Right ventricle myocardium superior (tissue), 1 donor: ENCODE measurements at places on chromosomes 3 and 15.

GRCh38 chr15:91374336-91374735, 274.3 kb downstream of the SV2B start:
- DNase-seq, result no peak

DNA sequence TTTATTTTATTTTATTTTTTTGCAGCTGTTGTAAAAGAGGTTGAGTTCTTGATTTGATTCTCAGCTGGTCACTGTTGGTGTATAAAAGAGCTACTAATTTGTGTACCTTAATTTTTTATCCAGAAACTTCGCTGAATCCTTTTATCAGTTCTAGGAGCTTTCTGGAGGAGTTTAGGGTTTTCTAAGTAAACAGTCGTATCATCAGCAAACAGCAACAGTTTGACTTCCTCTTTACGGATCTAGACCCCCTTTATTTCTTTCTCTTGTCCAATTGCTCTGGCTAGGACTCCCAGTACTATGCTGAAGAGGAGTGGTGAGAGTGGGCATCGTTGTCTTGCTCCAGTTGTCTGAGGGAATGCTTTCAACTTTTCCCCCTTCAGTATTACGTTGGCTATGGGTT, 165.8 kb upstream of the KCNMB2 start:
- DNase-seq, result no peak

- DNase-seq, result no peak
Measured at GRCh38 chr15:99226802-99227201, 22.6 kb downstream of the TTC23 start.

DNA sequence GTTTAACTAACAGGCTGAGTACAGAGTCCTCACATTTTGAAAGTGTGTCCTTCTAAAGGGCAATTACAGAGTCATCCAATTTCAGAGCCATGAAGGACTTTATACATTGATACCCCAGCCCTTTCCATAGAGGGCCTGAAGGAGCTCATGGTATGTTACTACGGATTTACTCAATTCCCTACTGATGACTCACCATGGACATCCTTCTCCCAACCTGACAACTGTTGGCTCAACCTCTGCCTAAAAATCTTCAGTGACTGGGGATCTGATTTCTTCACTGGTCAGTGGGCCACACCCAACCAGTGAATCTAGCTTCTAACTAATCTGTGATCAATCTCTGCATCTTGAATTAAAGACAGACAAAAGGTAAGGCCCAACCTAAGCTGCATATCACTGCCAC, 963.4 kb upstream of the CFAP20DC start:
- DNase-seq, result no peak

- DNase-seq, result no peak
Measured at GRCh38 chr3:186385856-186386602, 24.0 kb upstream of the DGKG start.

GRCh38 chr3:117016378-117016777, 306.8 kb downstream of the TUSC7 start:
- no peak for DNase-seq

DNA sequence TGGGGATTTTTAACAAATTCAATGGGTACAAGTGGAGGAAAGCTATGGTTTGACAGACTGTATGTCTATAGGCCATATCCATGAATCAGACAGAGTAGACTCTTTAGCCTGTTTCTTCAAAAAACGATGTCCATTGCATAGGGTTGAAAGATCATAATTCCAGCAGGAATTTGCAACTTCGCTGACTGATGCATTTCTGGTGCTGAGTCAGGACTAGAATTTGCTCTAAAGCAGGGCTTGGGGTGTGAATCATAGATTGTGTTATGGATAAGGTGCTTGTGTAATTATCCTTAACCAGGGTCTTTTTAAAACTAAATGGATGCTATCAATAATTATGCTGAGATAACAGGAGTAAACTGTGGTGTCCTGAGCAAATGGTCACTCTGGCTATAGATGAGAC, 200.4 kb upstream of the TBC1D5 start:
- DNase-seq, result no peak

DNA sequence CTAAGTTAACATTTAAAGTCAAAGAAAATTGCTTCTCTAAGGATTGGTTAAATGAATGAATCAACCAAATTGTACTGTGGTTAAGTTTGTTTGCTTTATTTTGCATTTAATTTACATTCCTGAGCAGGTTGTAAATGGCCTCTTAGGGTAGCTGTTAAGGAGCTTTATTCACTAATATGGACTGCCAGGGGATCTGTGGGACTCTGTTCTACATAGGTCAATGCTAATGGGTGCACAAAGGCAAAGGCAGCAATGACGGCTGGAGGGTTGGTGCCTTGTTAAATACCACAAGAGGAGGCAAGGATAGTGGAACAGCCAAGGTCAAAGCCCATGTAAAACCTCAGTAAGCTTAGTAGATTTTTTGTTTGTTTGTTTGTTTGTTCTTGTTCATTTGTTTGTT, 89.3 kb upstream of the P2RY1 start:
- DNase-seq, result no peak

DNA sequence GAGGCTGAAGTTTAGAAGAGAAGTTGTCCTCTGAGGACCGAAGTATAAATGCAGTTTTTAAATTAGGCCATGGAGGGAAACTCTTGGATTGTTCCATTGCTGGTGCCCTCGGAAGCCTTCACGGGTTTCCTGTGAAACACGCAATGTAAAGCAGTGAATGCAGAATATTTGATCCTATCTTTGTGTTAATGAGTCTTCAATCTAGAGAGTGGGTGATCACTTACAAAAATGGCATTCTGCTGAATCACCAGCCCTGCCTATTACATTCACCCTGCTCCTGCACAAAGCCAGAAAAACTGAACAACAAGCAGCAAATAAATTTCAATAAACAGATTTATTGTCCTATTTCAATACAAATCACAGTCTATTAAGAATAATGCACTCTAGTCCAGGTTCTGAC, 1063.9 kb downstream of the FHIT start:
- DNase-seq, result no peak

GRCh38 chr3:189622629-189623028, 8.6 kb upstream of the TP63 start:
- no peak for DNase-seq

DNA sequence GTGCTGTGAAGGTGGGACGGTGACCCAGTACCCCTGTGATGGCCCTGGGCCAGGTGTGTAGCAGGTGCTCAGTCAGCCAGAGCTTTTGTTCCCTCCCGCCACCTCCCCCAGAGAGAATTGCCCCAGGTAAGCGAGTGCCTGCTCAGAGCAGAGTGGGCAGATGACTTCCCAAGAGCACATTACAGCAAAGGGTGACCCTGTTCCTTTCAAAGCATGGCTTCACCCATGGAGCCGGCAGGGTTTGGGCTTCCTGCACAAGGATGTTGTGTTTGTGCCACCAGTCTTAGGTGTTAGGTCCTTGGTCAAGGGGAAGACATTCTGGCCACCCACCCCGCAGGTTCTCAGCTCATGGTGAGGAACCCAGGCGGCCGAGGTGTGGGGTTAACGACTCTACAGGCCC, 30.7 kb downstream of the SLC6A6 start:
- DNase-seq, result no peak

DNA sequence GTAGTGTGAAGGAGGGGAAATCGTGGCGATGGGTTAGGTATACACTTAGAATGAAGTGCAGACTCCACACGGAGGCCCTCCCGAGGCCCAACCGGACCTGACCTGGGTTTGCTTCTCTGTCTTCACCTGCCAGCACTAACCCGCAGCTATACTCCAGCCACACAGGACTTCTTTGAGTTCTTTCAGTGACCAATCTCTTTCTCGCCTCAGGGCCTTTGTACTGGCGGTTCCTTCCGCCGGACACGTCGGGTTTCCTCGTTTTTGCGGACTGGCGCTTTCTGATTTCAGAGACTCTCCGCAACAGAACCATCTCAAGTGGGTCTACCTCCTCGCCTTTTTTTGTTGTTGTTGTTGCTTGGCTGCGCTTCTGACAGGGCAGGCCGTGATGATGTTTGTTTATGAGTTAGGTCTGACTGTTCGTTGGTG, at the start of gene NEIL1:
NEIL1 (plus strand) TSS at position 244 of the 426 bp plus-strand sequence. CDS start 1,867 bp downstream, outside the sequence.
- DNase-seq, result no peak

DNA sequence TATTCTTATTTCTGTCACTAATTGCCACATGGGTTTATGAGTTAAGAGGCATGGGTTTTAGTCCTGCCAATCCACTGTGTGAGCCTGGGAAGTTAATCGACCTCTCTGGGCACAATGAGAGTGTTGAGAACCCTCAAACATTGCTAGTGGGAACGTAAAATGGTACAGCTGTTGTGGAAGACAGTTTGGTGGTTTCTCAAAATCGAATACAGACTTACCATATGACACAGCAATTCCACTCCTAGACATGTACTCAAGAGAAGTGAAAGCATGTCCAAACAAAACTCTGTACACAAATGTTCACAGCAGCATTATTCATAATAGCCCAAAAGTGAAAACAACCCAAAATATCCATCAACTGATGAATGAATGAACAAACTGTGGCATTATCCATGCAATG, 5.7 kb upstream of the GNB5 start:
- no peak for DNase-seq

DNA sequence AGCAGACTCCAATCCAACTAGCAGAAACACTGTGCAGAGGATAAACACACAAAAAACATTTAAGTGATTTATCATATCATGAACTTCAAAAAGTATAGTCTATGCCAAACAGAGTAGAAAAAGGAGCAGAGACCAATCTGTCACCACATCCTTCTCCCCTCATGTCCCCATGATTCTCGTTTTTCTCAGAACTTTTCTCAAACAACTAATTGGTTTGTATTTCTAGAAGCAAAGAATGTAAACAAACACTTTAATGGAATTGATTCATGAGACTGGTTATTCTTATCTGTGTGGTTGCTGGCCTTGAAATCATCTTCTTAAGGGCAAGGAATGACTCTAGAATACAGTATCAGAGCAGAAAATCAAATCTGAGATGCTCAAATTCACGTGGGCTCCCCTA, 294.2 kb upstream of the THBS1 start:
- no peak for DNase-seq
